Smooth muscle cell of trachea (primary cell): ENCODE measurements at places on chromosomes 4 and X. TPM values are rescaled to one million over a fixed set of nuclear protein-coding genes. Genes with fewer than 3 reads are reported as not detected.

Gene EMCN
- 0.29 TPM in 1 of 2 replicates, not detected in the other for total RNA-seq

Gene HHIP
- 0.29 TPM in 1 of 2 replicates, not detected in the other for total RNA-seq

Gene TMSB15C
- 2.5 and 3.8 TPM in 2 replicates for total RNA-seq

Gene EREG
- total RNA-seq, result 0.15 and 0.33 TPM in 2 replicates

Gene TRPC3
- total RNA-seq, result 0.44 and 0.50 TPM in 2 replicates

Gene HSFX3
- total RNA-seq, result not detected in 2 replicates

Gene C4orf50
- under 0.01 TPM in 1 of 2 replicates, not detected in the other for total RNA-seq

Gene MTNR1A
- not detected in 2 replicates for total RNA-seq

Gene BTK
- total RNA-seq, result 0.15 TPM in 1 of 2 replicates, not detected in the other

Gene HMGB3
- 7.6 and 23.0 TPM in 2 replicates for total RNA-seq

Gene SSX1
- total RNA-seq, result not detected in 2 replicates

Gene STAG2
- 69.3 and 114 TPM in 2 replicates for total RNA-seq

Gene UNC5C
- total RNA-seq, result 2.5 and 4.9 TPM in 2 replicates

Gene GAGE2A
- not detected in 2 replicates for total RNA-seq

Gene RIBC1
- 0.87 and 0.99 TPM in 2 replicates for total RNA-seq

Gene PCDH19
- under 0.01 TPM in 2 replicates for total RNA-seq

Gene FGB
- total RNA-seq, result not detected in 2 replicates

Gene GPC4
- 0.33 and 0.87 TPM in 2 replicates for total RNA-seq

Gene ASB9
- total RNA-seq, result 1.2 and 2.5 TPM in 2 replicates

Gene GABRE
- 1.3 and 11.7 TPM in 2 replicates for total RNA-seq

Gene DOK7
- total RNA-seq, result 0.17 TPM in 1 of 2 replicates, not detected in the other

Gene MAGEA8
- not detected in 2 replicates for total RNA-seq

Gene SSX4
- not detected in 2 replicates for total RNA-seq

Gene TRIML2
- 0.33 TPM in 1 of 2 replicates, not detected in the other for total RNA-seq

Gene CAPN6
- 0.15 TPM in 1 of 2 replicates, not detected in the other for total RNA-seq

Gene ATRX
- total RNA-seq, result 84.0 and 95.4 TPM in 2 replicates

Gene NKX6-1
- 14.9 and 18.6 TPM in 2 replicates for total RNA-seq

Gene CRMP1
- total RNA-seq, result 0.50 TPM in 1 of 2 replicates, not detected in the other

Gene CCKAR
- total RNA-seq, result 19.4 and 25.2 TPM in 2 replicates

Gene TLR3
- 3.2 and 7.8 TPM in 2 replicates for total RNA-seq

Gene AFM
- total RNA-seq, result not detected in 2 replicates

Gene TLR7
- not detected in 2 replicates for total RNA-seq

Gene HS3ST1
- total RNA-seq, result under 0.01 TPM in 1 of 2 replicates, not detected in the other

Gene NAAA
- total RNA-seq, result 30.7 and 35.6 TPM in 2 replicates

Gene NLGN3
- total RNA-seq, result 1.3 and 2.3 TPM in 2 replicates

Gene SPP1
- 0.29 and 0.83 TPM in 2 replicates for total RNA-seq

Gene MAGEA6
- total RNA-seq, result not detected in 2 replicates

Gene CENPVL2
- total RNA-seq, result not detected in 2 replicates

Gene AMER1
- total RNA-seq, result 2.0 and 3.3 TPM in 2 replicates

Gene PRDM8
- 9.0 and 9.4 TPM in 2 replicates for total RNA-seq

Gene CLGN
- total RNA-seq, result 11.6 and 34.2 TPM in 2 replicates

Gene NXF3
- not detected in 2 replicates for total RNA-seq

Gene P2RY4
- total RNA-seq, result 0.44 TPM in 1 of 2 replicates, not detected in the other

Gene HPSE
- 0.50 and 1.6 TPM in 2 replicates for total RNA-seq

Gene EOLA1
- 16.2 and 20.9 TPM in 2 replicates for total RNA-seq

Gene BEX1
- total RNA-seq, result 0.15 and 0.17 TPM in 2 replicates

Gene FSTL5
- total RNA-seq, result under 0.01 TPM in 2 replicates

Gene BEX3
- 321 and 412 TPM in 2 replicates for total RNA-seq

Gene SHISA3
- total RNA-seq, result 0.17 and 0.73 TPM in 2 replicates

Gene CTAG1B
- total RNA-seq, result not detected in 2 replicates

Gene KLHL5
- 55.9 and 83.2 TPM in 2 replicates for total RNA-seq

Gene CCSER1
- total RNA-seq, result not detected in 2 replicates

Gene GIMD1
- total RNA-seq, result not detected in 2 replicates

Gene CCDC110
- 2.5 and 3.0 TPM in 2 replicates for total RNA-seq

Gene SPACA5
- not detected in 2 replicates for total RNA-seq

Gene HELT
- total RNA-seq, result not detected in 2 replicates

Gene SSX3
- not detected in 2 replicates for total RNA-seq
